ENCODE measurements at places on chromosomes 13 and 19. TPM values are rescaled to one million over a fixed set of nuclear protein-coding genes. Genes with fewer than 3 reads are reported as not detected.

NLRP12 gene
- total RNA-seq = not detected

PRR22 gene
- 2.0 TPM for total RNA-seq

MEF2B gene
- total RNA-seq = 0.11 TPM

LSR gene
- total RNA-seq = not detected

PDE4C gene
- total RNA-seq = not detected

KLK2 gene
- total RNA-seq = not detected

PDX1 gene
- not detected for total RNA-seq

RNF225 gene
- total RNA-seq = 0.53 TPM

KLHL1 gene
- total RNA-seq = not detected

CEACAM19 gene
- total RNA-seq = 0.06 TPM

SOHLH2 gene
- 0.37 TPM for total RNA-seq

DNA sequence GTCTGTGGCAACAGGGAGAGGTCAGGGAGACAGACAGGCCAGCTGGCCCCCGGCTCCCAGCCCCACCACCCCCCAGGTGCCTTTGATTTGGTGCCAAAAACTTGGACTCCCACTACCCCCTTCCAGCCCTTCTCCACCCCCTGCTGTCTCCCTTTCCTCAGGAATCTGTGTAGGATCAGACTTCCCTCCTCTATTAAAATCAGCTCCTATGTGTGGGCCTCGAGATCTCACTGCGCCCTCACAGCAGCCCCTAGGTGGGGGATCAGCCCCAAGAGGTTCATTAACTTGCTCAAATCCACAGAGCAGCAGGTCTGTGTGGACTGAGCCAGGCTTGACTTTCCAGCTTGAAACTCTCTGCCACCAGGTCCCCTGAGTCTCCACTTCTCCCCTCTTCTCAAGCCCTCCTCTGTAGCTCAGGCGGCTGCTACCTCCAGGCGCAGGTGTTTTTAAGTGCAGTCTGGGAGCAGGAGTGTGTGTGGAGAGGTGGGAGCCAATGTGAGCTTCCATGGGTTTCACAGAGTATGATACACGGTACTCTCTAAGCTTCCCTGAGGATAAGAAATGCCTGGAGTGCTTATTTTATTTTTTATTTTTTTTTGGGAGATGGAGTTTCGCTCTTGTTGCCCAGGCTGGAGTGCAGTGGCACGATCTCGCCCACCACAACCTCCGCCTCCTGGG lies 1.7 kb downstream of the GAPDHS start:
- DNase-seq = no peak

DNA sequence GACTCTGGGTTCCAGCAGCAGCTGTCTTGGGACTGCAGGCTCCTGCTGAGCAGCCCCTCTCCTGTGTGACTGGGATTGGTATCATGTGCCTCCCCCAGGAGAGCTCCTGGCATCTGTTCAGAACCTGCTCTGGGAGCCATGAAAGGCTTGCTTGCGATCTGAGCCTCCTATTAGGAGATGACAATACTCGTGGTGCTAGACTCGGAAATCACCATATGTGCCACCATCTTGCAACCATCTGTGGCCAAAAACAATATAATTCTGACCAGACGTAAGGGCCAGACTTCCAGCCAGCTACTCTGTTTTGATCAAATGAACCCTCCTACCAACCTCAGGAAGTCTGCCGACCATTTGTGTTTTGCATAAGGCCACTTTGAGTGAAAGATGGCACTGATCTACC lies 484.7 kb downstream of the IRS2 start:
- no peak for DNase-seq

GRCh38 chr13:95296326-95296925 lies 4.8 kb downstream of the ABCC4 start:
- DNase-seq = no peak

DNA sequence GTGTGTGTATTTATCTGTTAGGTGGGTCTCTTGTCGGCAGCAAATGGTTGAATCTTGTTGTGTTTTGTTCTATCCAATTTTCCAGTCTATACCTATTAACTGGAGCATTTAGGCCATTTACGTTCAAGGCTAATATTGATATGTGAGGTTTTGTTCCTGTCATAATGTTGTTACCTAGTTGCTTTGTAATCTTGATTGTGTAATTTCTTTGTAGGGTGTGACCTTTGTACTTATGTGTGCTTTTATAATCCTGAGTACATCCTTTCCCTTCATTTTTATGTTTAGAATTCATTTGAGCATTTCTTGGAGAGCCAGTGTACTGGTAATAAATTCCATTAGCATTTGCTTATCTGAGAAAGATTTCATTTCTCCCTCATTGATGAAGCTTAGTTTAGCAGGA lies 83.0 kb upstream of the MIR17HG start:
- no peak for DNase-seq

- DNase-seq = no peak
Observed at GRCh38 chr13:25585000-25585399, 213.2 kb downstream of the ATP8A2 start.

- DNase-seq = no peak
Observed at GRCh38 chr19:33444562-33445441, 71.3 kb downstream of the CEBPG start.

DNA sequence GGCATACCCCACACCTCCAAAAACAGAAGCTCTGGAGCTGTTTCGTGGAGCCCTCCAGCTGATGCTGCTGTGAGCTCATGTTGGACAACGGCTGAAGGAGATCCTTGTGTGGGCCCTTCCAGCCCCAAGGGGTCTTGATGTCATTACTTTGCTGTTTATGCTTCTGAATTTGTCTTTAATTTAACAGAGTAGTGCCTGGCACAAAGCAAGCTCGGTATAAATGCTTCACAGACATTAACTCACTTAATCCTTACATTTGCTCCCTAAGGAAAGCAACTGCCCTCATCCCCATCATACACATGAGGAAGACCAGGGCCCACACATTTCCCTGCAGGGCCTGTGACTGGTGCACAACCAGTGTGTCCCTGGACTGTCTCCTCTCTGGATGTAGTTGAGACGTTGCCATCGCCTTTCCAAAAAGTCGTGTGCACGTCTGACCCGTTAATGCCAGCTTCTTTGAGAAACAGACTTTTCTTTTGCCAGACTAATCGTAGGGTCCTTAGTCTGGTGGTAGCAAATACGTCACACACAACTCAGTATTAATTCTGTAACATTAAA lies 7.6 kb downstream of the COL4A1 start:
- peak; percentile 41 for DNase-seq

GRCh38 chr13:46565808-46566750 lies 13.1 kb downstream of the LRCH1 start:
- DNase-seq = no peak

DNA sequence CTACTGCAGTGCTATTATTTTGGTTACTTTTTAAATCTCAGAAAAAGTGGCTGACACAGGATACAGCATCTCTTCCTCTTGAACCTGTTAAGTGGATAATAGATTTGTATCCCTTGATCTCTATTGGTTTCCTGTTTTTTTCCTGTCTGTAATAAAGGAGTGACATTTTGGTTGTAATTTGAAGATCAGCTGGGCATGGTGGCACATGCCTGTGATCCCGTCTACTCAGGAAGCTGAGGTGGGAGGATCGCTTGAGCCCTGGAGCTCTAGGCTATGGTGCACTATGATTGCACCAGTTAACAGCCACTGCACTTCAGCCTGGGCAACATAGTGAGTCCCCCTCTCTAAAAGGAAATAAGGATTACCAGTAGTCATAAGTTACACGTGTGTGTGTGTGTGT lies 46.8 kb downstream of the METTL21C start:
- no peak for DNase-seq

- DNase-seq = no peak
Observed at GRCh38 chr13:97234742-97235141, 12.6 kb downstream of the MBNL2 start.

- DNase-seq = peak; percentile 74
Observed at GRCh38 chr19:2469102-2469914, 6.6 kb upstream of the GADD45B start.

GRCh38 chr19:13092606-13093235 lies 9.9 kb downstream of the LYL1 start:
- no peak for DNase-seq

Data from SJSA1 (cell line).